Right renal pelvis (tissue), 4 donors: ENCODE measurements at places on chromosomes 4 and X.

DNA sequence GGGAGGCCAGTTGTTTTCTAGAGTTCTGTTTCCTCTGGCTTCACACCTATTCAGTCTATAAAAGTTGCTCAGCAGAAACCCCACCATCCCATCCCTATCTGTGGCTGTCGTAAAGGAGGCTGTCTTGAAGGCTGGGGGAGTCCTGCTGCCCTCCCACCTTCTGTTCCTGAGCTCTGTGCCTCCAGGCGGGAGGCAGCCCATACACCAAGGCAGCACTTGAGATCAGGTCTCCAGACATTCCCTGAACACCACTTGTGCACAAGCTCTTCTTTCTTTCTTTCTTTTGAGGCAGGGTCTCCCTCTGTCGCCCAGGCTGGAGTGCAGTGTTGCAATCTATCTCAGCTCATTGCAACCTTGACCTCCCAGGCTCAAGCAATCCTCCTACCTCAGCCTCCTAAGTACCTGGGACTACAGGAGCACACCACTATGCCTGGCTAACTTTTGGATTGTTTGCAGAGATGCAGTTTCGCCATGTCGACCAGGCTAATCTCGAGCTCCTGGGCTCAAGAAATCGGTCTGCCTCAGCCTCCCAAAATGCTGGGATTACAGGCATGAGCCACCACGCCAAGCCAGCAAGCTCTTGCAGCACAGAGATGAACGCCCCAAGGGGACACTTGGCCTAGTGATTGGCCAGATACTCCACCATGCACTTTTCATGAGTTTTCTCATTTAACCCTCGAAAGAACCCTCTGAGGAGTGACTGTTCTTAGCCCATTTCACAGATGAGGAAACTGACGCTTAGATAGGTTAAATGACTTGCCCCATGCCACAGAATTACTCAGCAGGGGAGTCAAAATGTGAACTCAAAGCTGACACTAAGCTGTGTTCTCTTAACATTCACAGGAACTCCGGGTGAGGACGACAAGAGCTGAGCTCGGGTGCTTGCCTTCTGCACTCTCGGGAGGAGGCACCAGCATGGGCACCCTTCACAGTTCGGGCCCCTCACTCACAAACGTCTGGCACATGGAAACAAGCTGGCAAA lies 55.8 kb upstream of the ENPP6 start:
- no peak for DNase-seq

- DNase-seq = no peak
Measured at GRCh38 chrX:51608766-51609165, 9.9 kb downstream of the CENPVL3 start.

- no peak for DNase-seq
Measured at GRCh38 chrX:112011376-112011775, 71.2 kb downstream of the TRPC5 start.

GRCh38 chr4:184344899-184345572 lies 127.4 kb upstream of the ENPP6 start:
- no peak for DNase-seq

GRCh38 chr4:57109847-57110639 lies at the start of gene IGFBP7:
TSS of gene IGFBP7 (minus strand) at chr4:57110385. CDS start at chr4:57110351, 34 bp downstream.
- DNase-seq = no peak

GRCh38 chr4:159283696-159284095 lies 180.8 kb downstream of the RAPGEF2 start:
- DNase-seq = no peak

DNA sequence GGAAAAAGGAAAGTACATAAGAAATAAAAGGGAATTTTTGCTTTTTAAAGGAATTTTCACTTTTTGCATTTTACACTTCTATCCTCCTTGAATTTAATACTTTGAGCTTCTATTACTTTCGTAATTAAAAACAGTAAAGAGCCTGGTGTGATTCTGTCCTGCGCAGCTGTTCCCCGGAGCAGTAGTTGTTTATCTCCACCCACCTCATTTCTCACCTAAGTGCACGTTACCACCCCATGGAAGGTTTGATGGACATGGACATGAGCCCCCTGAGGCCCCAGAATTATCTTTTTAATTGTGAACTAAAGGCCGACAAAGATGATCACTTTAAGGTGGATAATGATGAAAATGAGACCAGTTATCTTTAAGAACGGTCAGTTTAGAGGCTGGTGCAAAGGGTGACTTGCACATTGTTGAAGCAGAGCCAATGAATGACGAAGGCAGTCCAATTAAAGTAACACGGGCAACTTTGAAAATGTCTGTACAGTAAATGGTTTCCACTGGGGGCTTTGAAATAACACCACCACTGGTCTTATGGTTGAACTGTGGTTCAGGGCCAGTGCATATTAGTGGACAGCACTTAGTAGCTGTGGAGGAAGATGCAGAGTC lies 52.1 kb upstream of the TEX13D start:
- no peak for DNase-seq
